ENCODE measurements at places on chromosomes 13 and 19.
A peak's percentile ranks its signal among the peaks of the same experiment; 100 is the strongest.

DNA sequence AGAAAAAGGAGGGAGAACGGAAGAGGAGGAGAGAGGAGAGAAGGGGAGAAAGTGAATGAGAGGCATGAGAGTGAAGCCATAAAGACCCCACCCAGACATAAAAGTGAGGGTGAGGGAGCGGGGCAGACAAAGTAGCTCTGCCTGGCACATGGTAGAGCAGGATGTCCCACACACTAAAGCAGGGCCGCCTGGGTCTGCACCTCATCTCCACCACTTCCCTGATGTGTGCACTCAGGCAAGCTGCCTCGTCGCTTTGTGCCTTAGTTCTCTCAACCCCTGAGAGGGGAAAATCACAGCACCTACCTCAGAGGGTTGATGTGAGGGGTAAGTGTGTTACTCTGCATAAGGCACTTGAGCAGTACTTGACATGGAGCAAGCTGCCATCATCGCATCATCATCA lies 488.1 kb downstream of the COG6 start:
- no peak for DNase-seq

- DNase-seq = peak; percentile 45
Measured at GRCh38 chr19:21568816-21569493, 63.6 kb downstream of the ZNF429 start.

DNA sequence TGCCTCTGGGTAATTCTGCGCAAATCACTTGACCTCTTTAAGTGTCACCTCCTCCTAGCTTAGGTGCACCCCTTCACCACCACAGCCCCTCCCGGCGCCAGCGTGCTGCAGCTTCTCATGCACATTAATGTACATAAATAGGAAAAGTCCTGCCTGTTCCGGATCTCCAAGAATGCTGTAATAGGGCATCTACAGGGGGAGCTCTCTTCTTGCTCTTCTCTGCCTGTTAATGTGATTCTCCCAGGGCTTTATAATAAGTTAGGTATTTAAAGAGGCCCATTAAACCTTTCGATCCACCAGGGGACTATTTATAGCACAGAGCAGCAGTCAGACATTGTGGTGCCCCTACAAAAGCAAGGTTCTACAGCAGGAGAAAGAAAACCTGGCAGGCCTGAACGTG lies 35.3 kb downstream of the SOX1 start:
- peak; percentile 95 for DNase-seq

- no peak for DNase-seq
Measured at GRCh38 chr19:35959968-35960320, 23.8 kb downstream of the LRFN3 start.
